ENCODE measurements at places on chromosomes 1 and 21.

GRCh38 chr1:118155106-118155505 lies 29.9 kb downstream of the SPAG17 start:
- no peak overlapping the region for H3K27ac ChIP-seq
- DNase-seq, result no peak
- no peaks in the 10 kb centered on the region for H3K36me3 ChIP-seq

DNA sequence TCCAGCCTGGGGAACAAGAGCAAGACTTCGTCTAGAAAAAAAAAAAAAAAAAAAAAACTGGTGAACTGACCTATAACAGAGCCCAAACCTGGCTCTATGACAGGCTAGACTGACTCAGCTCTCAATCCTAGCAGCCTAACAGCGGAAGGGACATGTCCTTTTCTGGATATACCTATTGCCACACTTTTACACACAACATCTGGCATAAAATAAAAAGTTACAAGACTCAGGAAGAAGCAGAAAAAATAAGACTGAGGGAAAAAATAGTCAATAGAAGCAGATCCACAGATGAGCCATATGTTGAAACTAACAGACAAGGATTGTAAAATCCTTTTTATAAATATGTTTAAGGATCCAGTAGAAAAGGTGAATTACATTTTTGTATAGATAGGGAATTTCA lies 57.5 kb upstream of the IPO9 start:
- no peaks in the 10 kb centered on the region for H3K4me1 ChIP-seq
- no peak overlapping the region for H3K27ac ChIP-seq

DNA sequence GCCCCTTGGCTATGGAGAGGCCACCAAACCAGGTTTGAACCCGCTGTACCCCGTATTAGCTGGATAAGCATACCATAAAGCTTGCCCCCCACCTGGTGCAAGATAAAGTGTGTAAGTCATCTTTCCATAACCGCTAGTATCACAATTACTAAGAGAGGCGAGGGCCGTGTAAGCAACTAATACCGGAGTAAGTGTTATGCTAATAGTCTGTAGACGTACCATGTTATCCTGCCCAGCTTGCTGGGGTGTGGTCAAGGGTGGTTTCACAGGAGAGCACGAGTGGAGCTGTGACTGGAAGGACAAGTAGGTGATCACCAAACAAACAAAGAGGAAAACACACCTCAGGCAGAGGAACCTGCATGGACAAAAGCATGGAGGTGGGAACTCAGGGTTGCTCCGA lies 3.6 kb upstream of the TNFRSF1B start:
- peaks cover 1% of the 10 kb centered on the region for H3K4me1 ChIP-seq
- no peak overlapping the region for H3K27ac ChIP-seq
- H3K36me3 ChIP-seq, result no peaks in the 10 kb centered on the region
- H3K4me3 ChIP-seq, result no peak overlapping the region
- peaks cover 3% of the 10 kb centered on the region for H3K27me3 ChIP-seq

DNA sequence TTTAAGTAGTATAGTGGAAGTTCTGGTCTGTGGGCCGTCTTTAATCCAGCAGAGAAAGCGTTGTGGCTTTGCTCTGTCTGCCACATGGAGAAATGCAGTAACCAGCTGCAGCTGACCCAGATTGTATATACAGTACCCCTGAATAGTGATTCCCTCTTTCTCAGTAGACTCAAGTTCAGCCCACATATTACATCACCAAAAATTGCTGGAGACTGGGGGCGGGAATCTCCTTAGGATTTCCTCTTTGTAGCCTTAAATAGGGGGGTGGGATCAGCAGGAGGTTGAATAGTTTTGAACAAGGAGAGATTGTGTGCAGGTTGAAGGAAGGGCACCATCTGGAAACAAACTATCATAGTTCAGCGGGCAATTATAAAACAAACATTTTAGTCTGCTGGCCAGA lies at the start of gene ANGPTL1:
Gene ANGPTL1, minus strand, starts transcription at position 134 of the 400 bp plus-strand sequence. CDS start 5,301 bp downstream, outside the sequence.
- H3K27ac ChIP-seq, result no peak within 1 kb of the TSS
- H3K4me3 ChIP-seq, result no peak within 1 kb of the TSS
- H3K36me3 ChIP-seq, result no peaks in the 10 kb centered on the region
- no peaks in the 10 kb centered on the region for H3K27me3 ChIP-seq

- no peak overlapping the region for H3K27ac ChIP-seq
- no peaks in the 10 kb centered on the region for H3K36me3 ChIP-seq
- no peaks in the 10 kb centered on the region for H3K27me3 ChIP-seq
- no peak for DNase-seq
These were observed 61.2 kb upstream of the MAP10 start for GRCh38 chr1:232743999-232744398.

DNA sequence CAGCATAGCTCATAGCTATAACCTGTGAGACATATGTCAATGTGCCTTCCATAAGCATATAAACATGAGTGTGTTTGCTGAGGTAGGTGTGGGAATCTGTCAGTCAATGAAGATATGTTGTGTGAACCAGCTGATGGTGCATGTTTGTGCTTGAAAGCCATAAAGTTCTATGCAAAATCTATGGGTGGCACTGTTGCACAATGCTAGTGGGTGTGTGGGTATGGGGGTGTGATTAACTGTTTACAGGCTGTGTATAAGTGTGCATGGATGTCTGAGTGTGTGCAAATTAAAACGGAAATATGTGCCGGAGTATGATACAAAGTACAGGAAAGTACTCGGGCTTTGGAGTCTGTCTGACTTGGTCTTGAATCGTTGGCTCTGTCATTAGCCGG lies 1.0 kb upstream of the ATP2B4 start:
- H3K36me3 ChIP-seq, result no peaks in the 10 kb centered on the region
- no peak overlapping the region for H3K27ac ChIP-seq

DNA sequence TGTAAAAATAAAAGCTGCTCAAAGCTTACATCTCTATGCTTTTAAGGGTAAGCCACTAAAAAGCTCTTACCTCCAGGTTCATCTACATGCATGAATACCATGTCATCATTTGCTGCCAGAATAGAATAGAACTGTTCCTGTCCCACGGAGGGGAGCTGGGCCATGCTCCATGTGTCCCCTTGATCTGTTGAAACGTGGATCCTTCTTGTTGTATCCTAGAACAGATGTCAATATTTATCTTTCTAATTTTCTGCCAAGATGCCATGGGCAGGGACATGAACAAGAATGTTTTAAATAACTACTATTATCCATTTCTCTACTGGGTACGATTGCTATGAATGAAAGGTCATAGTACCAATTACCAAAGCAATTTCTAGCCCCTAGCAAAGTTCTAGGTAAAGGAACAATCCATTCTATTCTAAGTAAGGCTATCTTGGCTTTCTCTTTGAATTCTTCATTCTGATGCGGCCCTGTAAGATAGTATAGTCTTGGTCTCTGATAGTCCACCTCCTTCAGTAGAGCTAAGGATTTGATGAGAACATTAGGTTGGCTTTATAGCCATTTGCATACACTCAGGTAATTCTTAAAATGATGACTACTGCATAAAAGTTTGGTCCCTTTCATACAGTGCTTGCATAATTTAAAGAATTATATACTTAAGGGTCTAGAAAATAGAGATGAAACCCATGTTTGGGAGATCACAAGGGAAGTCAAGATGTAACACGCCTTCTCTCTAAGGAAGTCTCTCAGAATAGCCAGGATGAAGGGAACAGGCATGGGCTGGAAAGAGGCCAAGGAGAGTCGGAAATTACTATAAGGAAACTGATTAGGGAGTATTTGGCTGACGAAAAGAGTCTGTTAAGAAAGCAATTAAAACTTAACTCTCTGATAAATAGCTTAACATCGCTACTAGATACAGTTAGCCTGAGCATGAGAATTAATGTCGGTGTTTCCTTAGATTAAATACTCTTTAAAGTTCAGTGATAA lies 35.4 kb upstream of the MYBPHL start:
- H3K4me3 ChIP-seq, result no peak overlapping the region
- no peaks in the 10 kb centered on the region for H3K4me1 ChIP-seq
- no peak overlapping the region for H3K27ac ChIP-seq
- H3K27me3 ChIP-seq, result no peaks in the 10 kb centered on the region

- H3K27ac ChIP-seq, result no peak overlapping the region
- H3K4me3 ChIP-seq, result no peak overlapping the region
- no peak for DNase-seq
These were observed 159.6 kb downstream of the CLEC20A start for GRCh38 chr1:178337091-178337706.

DNA sequence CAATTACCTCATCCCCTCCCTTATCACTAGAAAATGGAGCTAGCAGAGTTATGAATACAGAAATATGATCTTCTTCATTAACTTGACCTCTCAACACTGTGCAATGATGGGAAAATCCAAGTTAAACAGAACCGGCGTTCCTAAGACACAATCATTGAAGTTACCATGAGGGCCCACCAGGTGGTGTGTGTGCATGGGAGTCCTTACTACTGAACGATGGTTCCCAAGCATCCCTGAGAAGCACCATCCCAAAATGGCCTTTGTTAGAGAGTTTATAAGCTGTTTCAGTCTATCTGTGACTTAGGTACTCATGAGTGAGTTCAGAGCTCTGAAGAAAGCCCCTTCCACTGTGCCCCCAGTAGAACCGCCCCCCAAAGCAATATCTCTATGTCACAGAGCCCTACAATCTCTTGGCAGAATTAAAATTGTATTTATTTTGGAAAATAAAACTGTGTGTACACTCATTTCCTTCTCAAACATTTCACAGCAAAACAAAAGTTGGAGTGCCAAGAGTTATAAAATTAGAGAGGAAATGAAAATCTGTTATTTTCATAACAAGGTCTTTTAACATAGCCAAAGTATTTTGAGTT lies 56.8 kb downstream of the PLD5 start:
- no peak for DNase-seq
- H3K27ac ChIP-seq, result no peak overlapping the region
- no peaks in the 10 kb centered on the region for H3K36me3 ChIP-seq
- no peaks in the 10 kb centered on the region for H3K27me3 ChIP-seq

- peak; percentile 58 for DNase-seq
- no peaks in the 10 kb centered on the region for H3K36me3 ChIP-seq
- no peak overlapping the region for H3K4me3 ChIP-seq
- H3K27me3 ChIP-seq, result no peaks in the 10 kb centered on the region
- no peak overlapping the region for H3K27ac ChIP-seq
- H3K4me1 ChIP-seq, result no peaks in the 10 kb centered on the region
These were observed 1048.1 kb downstream of the BRINP3 start for GRCh38 chr1:189429610-189430009.

GRCh38 chr1:18528616-18529015 lies 47.9 kb downstream of the KLHDC7A start:
- peaks cover 1% of the 10 kb centered on the region for H3K4me1 ChIP-seq
- H3K27me3 ChIP-seq, result no peaks in the 10 kb centered on the region
- H3K36me3 ChIP-seq, result no peaks in the 10 kb centered on the region
- DNase-seq, result no peak
- H3K27ac ChIP-seq, result no peak overlapping the region

DNA sequence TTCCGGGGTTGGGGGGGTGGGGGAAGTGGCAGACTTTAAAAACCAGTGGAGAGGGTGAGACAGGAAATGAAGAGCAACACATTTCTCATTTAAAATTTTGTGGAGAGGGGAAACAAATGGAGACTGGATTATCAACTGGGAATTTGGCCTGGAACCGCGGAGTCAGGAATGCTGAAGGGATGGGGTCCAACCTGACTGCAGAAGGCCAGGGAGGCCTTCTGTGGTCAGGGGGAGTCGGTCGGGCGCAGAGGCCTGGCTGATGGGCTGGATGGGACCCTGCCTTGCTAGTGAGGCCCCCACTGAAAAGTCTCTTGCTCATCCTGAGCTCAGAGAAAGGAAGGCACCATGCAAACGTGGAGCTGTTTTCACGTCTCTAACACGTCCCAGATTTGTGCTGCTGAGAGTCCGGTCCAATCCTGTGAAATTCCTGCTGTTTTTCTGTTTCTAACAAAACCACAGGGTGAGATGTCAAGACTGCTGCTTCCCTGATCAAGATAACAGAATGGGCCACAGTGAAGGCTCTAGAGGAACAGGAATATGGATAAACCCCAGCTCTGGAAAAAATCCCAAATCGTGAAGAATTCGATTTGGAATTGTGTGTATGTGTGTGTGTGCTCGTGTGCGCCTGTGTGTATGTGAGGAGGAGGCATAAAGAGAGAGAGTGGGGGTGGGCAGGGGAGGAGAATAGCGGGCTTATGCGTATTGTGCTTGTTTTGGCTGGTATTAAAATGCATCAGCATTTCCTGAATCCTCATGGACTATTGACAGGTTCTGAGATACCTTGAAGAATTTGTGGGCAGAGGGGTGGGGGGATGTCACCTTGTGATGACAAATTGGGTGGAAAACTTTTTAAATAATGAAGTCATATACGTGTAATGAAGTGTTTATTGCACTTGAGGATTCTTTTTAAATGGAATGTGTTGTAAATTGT lies 117.4 kb downstream of the NGF start:
- H3K27ac ChIP-seq, result no peak overlapping the region
- DNase-seq, result no peak
- H3K36me3 ChIP-seq, result no peaks in the 10 kb centered on the region
- 0 out of 2 replicates have a peak, but pooled peaks cover 3% of the 10 kb centered on the region for H3K4me1 ChIP-seq
- H3K27me3 ChIP-seq, result no peaks in the 10 kb centered on the region

DNA sequence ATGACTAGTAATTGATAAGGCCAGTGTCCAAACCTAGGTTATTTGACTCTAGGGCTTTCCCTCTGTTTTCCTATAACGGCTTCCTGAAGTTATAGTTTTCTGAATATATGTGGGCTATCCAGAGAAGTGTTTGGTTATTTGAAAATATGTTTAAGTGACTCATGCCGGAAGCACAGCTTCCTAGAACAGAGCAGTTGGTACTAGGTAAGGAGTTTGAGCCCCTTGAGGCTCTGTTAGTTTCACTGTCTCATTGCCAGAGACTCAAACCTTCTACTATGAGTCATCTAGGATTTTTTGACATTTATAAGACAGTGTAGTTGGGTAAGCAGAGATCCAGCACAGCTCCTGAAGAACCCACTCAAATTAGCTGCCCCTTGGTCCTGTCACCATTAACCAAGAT lies 27.1 kb upstream of the LEPR start:
- H3K4me3 ChIP-seq, result no peak overlapping the region
- no peaks in the 10 kb centered on the region for H3K36me3 ChIP-seq
- H3K4me1 ChIP-seq, result no peaks in the 10 kb centered on the region
- H3K27me3 ChIP-seq, result no peaks in the 10 kb centered on the region
- H3K27ac ChIP-seq, result no peak overlapping the region
- no peak for DNase-seq

GRCh38 chr1:153561466-153561985 lies 4.1 kb downstream of the S100A2 start:
- DNase-seq, result no peak
- H3K27me3 ChIP-seq, result no peaks in the 10 kb centered on the region
- no peaks in the 10 kb centered on the region for H3K36me3 ChIP-seq
- peaks cover 6% of the 10 kb centered on the region for H3K4me1 ChIP-seq
- no peak overlapping the region for H3K4me3 ChIP-seq
- no peak overlapping the region for H3K27ac ChIP-seq

- H3K36me3 ChIP-seq, result no peaks in the 10 kb centered on the region
- no peaks in the 10 kb centered on the region for H3K27me3 ChIP-seq
- no peak for DNase-seq
- H3K4me1 ChIP-seq, result no peaks in the 10 kb centered on the region
These were observed 26.6 kb upstream of the MPZL1 start for GRCh38 chr1:167695147-167695546.

GRCh38 chr1:170131450-170131849 lies 14.3 kb upstream of the NTMT2 start:
- no peak overlapping the region for H3K27ac ChIP-seq
- H3K36me3 ChIP-seq, result no peaks in the 10 kb centered on the region
- no peak for DNase-seq
- H3K27me3 ChIP-seq, result no peaks in the 10 kb centered on the region
- H3K4me3 ChIP-seq, result no peak overlapping the region
- no peaks in the 10 kb centered on the region for H3K4me1 ChIP-seq

All from iPS DF 6.9 (cell line).